Hematopoietic multipotent progenitor cell treated with erythropoietin and hydrocortisone succinate and interleukin-3 and kit ligand, for 8 days (in vitro differentiated cells): ENCODE measurements at places on chromosomes 2 and 18.

GRCh38 chr2:64119369-64119768 is 24.9 kb downstream of the PELI1 start:
- DNase-seq = no peak

DNA sequence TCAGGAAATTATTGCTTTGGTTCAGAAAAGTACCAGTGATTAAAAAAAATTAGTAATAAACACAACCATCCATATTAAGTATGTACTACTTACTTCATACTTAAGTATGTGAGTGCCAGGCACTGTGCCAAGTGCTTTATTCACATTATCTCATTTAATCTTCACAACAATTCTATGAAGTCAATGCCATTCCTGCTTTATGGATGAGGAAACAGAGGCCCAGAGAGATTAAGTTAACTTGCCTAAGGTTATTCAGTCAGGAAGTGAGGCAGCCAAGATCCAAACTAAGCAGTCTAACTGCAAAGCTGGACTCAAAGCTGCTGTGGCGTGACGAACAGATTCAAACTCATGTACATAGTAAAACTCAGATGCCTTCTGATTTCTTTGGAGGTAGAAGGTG is 22.3 kb downstream of the DTNB start:
- DNase-seq = no peak

DNA sequence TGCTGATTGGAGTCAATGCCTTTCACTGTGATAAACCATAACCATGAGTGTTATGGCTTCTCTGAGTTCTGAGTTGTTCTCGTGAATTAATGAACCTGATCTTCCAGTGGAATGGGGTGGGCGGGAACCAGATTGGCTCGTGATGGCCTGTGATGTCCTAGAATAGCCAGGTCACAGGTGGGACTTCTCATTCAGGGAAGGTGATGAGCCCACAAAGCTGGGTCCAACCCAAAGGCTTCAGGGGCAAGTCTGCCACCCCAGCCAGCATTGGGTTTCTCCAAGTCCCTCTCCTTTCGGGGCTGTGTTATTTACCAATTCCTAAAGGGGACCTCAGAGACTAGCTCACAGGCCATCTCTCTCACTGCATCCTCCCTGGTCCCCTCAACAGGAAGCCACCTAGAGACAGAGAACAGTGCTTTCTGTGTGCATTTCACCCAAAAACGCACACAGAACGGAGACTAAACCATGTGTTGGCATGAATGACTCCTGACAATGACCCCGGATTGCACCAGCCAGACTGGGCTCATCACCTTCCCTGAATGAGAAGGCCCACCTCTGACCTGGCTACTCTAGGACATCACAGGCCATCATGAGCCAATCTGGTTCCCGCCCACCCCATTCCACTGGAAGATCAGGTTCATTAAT is 85.5 kb downstream of the MALT1 start:
- no peak for DNase-seq

- no peak for DNase-seq
Measured at GRCh38 chr18:11081009-11081532, 68.3 kb downstream of the PIEZO2 start.

GRCh38 chr2:30964334-30965005 is 157.2 kb upstream of the CAPN13 start:
- DNase-seq = no peak

GRCh38 chr2:217756375-217757107 is 246.3 kb downstream of the TNS1 start:
- DNase-seq = peak; percentile 43
